Activated CD4-positive, CD25-positive, alpha-beta regulatory T cell treated with anti-CD3 and anti-CD28 coated beads, Interleukin-2, amount 50 U/mL, for 24 hours (primary cell): ENCODE measurements at places on chromosomes 12 and 14.
A peak's percentile ranks its signal among the peaks of the same experiment; 100 is the strongest.

GRCh38 chr12:127628645-127629044 is 638.3 kb upstream of the TMEM132C start:
- ATAC-seq, result no peak

DNA sequence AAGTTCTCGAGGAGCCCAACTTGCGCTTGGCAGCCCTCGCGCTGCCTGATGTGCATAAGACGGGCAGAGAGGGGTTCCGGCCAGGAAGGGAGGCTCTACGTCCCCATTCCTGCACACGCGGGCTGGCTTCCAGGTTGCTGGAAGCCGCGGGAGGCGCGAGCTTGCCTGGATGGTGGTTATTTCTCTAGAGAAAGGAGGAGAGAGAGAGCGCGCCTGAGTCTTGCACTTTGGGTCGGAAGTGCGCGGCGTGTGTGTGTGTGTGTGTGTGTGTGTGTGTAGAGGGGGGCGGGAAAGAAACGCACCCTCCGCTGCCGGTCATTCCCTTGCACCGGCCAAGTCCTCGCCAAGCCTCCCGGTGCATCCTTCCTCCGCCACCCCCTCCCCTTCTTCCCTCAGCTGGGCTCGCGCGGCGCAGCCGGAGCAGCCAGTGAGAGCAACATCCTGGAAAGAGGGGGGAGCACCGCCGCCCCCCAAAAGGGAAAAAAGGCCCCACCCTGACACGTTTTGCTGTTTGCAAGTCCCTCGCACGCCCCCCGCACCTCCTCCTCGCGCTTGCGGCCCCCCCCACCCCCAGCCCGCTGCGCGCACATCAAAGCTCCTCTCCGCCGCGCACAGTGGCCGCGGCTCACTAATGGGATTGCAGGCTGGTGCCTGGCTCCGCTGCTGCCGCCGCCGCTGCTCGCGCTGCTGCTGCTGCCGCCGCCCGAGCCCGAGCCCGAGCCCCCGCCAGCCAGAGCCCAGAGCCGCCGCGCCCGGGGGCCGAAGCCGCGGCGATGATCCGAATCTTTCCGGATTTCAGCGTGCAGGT is 4.4 kb upstream of the NPAS3 start:
- ATAC-seq, result no peak

GRCh38 chr14:103186909-103187586 is 63.8 kb downstream of the TNFAIP2 start:
- no peak for ATAC-seq

GRCh38 chr14:66999978-67000377 is 189.3 kb upstream of the GARIN2 start:
- ATAC-seq, result no peak

- ATAC-seq, result no peak
Measured at GRCh38 chr12:20232931-20233675, 135.2 kb upstream of the PDE3A start.

DNA sequence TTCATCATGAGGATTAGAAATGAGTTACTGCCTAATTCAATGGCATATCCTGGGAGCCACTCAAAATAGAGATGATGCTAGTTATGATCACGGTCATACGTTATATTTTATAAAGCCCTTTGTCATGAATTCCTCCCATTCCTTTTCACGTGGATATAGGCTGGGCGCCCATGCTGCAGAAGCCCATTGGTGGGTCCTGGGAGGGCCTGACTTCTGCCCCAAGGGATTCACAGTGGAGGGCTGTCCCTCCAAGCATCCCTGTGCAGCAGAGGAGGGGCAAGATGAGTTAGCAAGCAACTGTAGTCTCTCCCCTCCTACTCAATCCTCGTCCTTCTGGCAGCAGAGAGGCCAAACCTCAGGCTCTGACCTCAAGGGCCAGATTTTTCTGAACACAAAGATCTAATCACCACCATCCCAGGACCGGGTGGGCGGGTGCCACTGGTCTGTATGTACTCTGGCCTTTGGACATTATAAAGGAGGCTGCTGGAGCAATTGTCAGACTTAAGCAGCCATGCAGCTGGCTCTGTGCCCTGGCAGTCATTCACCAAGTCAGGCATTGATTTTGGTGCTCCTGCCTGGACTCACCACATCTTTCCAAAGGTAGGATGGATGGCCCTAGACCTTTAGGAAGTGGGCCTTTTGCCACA is 8.6 kb downstream of the GLTP start:
- no peak for ATAC-seq

DNA sequence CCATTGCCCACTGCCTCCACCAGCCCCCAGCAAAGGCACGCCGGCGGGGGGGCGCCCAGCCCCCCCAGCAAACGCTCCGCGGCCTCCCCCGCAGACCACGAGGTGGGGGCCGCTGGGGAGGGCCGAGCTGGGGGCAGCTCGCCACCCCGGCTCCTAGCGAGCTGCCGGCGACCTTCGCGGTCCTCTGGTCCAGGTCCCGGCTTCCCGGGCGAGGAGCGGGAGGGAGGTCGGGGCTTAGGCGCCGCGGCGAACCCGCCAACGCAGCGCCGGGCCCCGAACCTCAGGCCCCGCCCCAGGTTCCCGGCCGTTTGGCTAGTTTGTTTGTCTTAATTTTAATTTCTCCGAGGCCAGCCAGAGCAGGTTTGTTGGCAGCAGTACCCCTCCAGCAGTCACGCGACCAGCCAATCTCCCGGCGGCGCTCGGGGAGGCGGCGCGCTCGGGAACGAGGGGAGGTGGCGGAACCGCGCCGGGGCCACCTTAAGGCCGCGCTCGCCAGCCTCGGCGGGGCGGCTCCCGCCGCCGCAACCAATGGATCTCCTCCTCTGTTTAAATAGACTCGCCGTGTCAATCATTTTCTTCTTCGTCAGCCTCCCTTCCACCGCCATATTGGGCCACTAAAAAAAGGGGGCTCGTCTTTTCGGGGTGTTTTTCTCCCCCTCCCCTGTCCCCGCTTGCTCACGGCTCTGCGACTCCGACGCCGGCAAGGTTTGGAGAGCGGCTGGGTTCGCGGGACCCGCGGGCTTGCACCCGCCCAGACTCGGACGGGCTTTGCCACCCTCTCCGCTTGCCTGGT is at the start of gene CDKN1B:
CDKN1B (plus strand) TSS at position 576 of the 793 bp plus-strand sequence. CDS start 472 bp downstream, outside the sequence.
- ATAC-seq, result peak; percentile 78

DNA sequence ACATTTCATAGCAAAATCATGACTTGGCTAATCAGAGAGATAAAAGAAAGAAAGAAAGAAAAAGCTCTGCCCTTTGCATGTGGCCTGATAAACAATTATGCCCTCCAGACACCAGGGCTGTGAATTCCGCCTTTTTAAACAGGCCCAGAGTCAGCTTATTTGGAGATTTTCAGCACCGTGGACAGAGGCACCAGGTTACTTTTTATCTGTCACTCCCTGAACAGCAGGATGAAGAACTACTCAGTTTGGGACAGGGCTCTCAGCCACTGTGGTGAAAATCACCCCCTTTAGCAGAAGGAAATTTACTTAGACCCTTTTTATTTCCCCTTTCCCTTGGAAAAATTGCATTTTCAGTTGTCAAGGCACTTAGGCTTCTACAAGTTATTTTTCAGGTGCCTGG is 359.9 kb downstream of the NRXN3 start:
- ATAC-seq, result no peak

DNA sequence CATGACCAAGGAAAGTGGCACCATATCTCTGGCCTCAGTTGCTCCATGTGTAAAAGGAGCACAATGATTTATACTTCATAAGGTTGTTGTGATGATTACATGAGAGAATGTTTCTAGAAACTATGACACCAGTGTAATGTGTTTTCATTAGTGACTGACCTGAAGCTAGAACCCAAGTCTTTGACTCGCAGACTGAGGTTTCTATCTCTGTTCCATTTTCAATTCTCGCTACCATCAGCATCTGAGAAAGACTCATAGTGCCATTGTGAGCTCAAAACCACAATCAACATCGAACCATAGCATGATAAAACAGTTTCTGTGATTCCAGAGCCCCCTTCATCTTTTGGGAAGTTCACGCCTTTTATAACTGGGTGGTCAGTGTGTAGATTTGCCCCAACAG is 53.8 kb downstream of the STAB2 start:
- ATAC-seq, result no peak

- no peak for ATAC-seq
Measured at GRCh38 chr12:124463341-124463921, 104.0 kb downstream of the NCOR2 start.

- ATAC-seq, result no peak
Measured at GRCh38 chr12:42574851-42575266, 14.7 kb downstream of the PRICKLE1 start.

GRCh38 chr12:86249851-86250250 is 6.3 kb downstream of the MGAT4C start:
- ATAC-seq, result no peak

DNA sequence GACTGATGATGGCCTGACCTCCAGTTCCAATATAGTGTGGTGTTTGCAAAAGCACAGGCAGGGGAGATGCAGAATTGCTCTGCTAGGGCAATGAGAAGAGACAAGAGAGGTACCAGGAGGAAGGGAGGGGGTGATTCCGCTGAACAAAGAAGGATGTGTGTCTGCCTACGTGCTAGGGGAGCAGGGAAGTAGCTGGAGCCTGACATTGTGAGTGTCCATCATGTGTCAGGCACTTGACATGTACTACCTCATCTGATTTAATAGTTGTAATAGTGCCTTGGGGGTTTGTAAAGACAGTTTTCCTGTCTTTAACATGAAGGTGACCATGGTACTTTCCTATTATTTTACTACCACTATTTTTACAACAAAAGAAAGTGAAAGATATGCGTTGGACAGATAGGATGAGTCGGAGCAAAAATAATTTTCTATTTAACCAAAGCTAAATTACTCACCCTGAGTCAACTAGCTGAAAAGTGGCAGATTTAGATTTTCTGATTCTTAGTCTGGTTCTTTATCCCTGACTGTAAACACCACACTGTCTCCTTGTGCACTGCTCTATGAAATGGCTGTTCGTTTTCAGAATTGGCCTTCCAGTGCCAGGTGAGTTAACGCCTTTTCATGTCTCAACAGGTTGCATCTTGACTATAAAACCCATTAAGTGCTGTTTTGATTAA is 33.7 kb upstream of the TEAD4 start:
- ATAC-seq, result peak; percentile 74

DNA sequence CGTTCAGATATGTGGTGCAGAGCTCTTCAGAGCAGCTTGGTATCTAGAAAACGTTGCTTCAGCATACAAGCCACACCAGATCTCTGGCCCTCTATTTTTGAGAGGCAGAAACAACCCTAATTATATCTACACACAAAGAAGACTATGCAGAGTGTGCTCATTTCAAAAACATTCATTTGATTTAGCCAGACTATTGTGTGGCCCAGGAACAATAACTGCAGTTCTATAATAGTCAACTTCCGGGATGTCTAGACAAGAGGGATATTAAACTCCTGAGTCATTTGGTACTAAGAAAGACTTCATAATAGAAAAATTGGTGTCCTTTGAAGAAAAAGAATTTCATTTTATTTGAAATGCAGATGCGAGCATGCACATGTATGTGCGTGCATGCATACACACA is 153.8 kb downstream of the PELI2 start:
- ATAC-seq, result no peak

- no peak for ATAC-seq
Measured at GRCh38 chr14:93317875-93318807, 14.7 kb downstream of the BTBD7 start.

GRCh38 chr12:132669166-132669879 is 17.8 kb downstream of the POLE start:
- ATAC-seq, result no peak

GRCh38 chr14:99424306-99424877 is 56.3 kb downstream of the SETD3 start:
- ATAC-seq, result no peak

DNA sequence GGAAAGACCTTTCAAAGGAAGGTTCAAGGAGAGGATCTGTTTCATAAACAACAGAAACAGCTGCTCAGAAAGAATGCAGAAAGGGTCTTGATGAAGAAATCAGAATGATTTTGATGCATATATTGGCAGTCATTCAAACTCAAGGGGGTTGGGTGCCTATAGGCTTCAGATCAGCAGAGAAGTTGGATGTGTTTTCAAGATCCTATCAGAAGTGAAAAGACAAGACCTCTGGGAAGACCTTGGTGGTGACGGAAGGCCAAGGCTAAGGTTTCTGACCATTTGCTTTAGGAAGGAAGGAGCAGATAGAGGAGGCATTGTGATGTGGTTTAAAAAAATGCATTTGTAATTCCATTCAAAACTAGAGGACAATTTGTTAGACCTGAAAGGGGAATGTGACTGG is 15.2 kb upstream of the PTPRB start:
- no peak for ATAC-seq

DNA sequence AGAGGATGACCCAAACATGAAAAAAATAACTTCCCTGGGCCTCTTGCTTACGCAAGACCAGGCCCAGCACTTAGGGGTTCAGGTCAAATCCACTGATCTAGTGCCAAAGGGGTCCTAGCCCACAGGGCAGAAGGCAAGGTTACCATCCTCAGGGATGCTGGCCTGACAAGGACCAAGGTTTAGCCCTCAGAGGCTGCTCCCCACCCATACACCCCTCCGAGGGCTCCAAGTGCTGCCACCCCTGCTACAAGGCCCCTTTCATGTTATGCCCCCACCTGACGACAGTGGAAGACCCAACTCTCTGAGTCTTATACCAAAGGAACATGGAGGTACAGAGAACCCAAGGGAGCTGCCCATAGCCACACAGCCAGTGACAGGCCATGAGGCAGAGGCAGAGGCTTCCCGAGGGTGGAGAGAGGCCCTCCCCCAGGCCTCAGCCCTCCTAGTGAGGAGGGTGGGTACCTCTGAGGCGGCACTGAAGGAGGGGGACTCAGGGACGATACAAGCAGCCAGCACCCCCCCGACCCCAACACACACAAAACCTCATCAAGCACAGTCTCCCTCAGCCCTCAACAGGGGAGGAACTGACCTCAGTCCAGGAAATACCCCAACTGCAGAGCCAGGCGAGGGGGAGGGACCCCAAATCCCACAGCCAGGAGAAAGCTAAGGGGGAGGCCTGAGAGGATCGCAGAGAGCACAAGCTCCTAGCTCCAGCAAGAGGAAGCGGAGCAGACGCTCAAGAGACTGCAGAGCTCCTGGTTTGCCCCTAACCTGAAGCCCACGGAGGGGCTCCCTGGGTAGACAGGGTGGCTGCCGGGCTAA is 37.0 kb downstream of the ANAPC7 start:
- no peak for ATAC-seq

DNA sequence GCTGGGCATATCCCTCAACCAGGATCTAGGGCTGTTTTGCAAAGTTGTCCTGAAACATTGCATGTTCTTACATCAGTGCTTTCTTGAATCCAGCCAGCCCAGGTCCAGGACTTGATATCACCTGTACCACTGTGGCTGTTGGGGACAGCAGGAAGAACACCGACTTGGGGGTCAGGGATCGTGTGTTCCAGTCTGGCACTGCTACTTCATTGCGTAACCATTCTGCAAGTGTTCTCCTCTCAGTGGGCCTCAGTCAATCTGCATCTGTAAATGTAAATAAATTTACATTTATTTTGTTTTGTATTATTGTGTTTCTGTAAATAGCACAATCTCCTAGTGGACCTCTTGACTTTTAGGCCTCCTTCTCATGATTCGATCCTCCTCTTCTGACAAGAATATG is 167.3 kb downstream of the SUDS3 start:
- no peak for ATAC-seq

GRCh38 chr14:35985474-35986218 is 159.5 kb downstream of the BRMS1L start:
- ATAC-seq, result no peak
